ENCODE measurements at places on chromosomes 16 and 17.

GRCh38 chr16:27311448-27311830 is 2.3 kb upstream of the IL4R start:
- no peak for DNase-seq

GRCh38 chr17:32519228-32520103 is 32.7 kb downstream of the CDK5R1 start:
- peak; percentile 16 for DNase-seq

DNA sequence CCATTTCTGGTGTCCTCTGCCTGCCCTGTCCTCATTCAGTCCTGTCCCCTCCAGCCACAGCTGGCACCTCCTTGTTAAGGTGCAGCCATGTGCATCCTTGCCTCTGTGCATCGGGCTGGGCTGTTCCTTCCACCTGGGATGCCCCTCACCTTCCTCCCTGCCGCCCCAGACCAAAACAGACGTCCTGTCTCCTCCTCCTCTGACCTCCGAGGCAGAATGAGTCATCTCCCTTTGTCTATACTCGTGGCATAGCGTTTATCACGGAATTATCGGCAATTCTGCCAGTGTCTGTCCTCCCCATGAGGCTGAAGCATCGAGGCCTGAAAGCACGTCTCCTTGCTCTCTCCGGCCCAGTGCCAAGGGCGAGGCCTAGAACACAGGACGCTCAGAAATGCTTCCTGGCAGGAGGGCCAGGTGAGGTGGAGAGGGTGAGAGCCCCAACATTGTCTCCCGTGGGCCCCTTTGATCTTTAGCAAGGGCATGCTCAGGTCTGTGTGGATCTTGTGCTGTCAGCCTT is 4.6 kb downstream of the RAI1 start:
- DNase-seq: peak; percentile 32

DNA sequence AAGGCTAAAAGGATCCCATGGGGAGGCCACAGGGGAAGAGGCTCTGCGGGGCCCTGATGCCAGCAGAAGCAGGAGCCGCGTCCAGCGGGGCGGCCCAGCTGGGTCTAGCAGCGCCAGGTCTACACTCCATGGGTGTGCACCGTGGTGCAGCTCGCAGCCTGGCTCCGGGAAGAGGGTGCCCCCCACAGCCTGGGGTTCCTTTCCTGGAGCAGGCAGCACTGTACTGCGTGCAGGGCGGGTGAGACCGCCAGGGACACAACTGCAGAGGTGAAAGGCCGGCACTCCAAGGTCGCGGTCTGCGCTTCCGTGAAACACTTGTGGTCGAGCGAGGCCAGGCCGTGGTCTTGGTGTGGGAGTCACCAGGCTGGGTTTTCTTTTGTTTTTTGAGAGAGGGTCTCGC is 6.5 kb upstream of the CCDC154 start:
- no peak for DNase-seq

DNA sequence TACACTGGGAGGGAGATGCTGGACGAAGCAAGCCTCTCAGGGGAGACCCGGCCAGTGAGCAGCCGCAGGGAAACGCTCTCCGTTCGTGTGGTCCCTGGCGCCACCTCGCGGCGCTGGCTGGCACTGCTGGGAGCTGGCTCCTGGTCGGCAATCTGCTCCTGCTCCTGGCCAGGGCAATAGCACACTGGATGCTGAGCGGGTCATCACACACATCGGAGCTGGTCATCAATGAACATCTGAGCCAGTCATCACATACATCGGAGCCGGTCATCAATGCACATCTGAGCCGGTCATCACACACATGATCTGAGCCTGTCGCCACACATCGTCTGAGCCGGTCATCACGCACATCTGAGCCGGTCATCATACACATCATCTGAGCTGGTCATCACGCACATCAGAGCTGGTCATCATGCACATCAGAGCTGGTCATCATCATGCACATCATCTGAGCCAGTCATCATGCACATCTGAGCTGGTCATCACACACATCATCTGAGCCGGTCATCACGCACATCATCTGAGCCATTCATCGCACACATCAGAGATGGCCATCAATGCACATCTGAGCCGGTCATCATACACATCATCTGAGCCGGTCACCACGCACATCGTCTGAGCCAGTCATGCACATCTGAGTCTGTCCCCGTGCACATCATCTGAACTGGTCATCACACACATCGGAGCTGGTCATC is 217.3 kb downstream of the RBFOX3 start:
- peak; percentile 51 for DNase-seq

DNA sequence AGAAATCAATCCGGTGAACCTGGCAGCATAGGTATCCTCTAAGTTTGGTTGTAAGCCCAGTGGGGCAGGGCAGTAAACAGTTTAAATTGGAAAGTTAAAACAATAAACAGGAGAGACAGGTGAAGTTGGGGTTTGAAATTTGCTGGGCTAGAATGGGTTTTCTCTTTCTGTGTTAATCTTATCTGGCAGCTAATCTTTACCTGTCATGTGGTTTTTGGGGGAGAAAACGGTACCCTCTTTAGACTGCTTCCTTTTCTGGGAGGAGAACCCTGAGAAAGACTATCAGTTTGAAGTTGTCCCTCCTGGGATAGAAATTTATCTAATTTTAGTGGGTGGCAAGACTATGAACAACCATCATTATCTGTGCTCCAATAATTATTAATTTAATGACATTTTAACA is 24.0 kb downstream of the CDH13 start:
- DNase-seq: no peak

- no peak for DNase-seq
Observed at GRCh38 chr17:1979182-1979985, 45.8 kb downstream of the RTN4RL1 start.

DNA sequence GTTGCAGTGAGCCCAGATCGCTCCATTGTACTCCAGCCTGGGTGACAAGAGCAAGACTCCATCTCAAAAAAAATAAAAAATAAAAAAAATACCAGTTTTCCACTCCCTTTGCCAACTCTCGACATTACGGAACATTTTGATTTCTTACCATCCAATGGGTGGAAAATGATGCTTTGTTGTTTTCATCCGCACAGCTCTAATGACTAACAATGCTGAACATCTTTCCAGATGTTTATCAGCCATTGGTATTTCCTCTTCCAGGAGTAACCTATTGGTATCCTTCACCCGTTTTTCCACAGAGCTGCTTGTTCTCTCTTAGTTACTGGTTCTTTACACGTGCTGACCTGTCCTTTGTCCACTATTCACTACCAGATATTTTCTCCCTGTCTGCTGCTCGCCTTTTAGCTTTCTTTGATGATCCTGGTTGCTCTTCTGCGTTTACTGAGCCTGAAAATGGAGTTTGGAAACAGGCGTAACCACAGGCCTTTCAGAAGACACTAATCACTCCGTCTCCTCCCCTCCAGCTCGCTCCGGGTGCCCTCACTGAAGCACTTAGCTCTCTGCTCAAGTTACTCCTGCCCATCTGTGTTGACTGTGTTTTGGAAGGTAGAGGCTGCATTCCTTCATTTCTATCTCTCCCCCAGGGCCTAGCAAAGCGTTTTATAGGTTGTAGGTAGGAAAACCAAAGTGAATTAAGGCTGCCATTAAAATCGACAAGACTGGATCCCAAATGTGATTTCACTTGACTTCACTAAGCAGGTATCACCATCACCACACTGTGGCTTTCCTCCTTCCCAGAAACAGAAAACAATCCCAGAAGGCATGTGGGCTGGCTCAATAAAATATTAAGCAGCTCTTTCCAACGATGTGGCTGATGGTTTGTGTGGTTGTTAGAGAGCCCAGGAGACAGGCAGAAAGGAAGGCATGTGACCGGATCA is 8.9 kb downstream of the SHPK start:
- DNase-seq: no peak

- DNase-seq: no peak
Observed at GRCh38 chr16:67441907-67442306, 11.0 kb downstream of the HSD11B2 start.

DNA sequence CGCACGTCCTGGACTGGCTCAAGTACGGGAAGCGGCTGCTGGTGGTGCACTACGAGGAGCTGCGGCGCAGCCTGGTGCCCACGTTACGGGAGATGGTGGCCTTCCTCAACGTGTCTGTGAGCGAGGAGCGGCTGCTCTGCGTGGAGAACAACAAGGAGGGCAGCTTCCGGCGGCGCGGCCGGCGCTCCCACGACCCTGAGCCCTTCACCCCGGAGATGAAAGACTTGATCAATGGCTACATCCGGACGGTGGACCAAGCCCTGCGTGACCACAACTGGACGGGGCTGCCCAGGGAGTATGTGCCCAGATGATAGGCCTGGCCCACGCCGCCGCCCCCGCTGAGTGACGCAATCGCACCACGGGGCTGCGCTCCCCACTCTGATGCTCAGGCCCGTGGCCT is 50.2 kb downstream of the WSCD1 start:
- no peak for DNase-seq

DNA sequence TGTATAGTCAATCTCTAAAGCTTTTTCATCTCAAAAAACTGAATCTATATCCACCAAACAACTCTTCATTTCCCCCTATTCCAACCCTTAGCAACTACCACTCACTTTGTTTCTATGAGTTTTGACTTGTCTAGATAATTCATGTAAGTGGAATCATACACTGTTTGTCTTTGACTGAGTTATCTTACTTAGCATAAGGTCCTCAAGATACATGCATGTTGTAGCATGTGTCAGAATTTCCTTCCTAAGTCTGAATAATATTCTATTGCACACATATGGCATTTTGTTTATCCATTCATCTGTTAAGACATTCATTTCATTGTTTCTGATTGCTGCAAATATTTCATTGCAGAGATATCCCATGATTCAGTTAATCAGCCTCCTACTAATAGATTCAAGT is 72.2 kb downstream of the SSH2 start:
- DNase-seq: no peak

- DNase-seq: no peak
Observed at GRCh38 chr17:49557312-49558024, 18.2 kb upstream of the NXPH3 start.

GRCh38 chr17:44113868-44114840 is 9.3 kb downstream of the HDAC5 start:
- DNase-seq: no peak

- DNase-seq: no peak
Observed at GRCh38 chr17:64282753-64283080, 19.7 kb upstream of the TEX2 start.

- peak; percentile 2 for DNase-seq
Observed at GRCh38 chr17:35934760-35935159, 4.2 kb upstream of the RDM1 start.

GRCh38 chr17:62657145-62657665 is 29.7 kb downstream of the MRC2 start:
- DNase-seq: no peak

- no peak for DNase-seq
Observed at GRCh38 chr17:75637551-75637950, 4.3 kb downstream of the SMIM5 start.

DNA sequence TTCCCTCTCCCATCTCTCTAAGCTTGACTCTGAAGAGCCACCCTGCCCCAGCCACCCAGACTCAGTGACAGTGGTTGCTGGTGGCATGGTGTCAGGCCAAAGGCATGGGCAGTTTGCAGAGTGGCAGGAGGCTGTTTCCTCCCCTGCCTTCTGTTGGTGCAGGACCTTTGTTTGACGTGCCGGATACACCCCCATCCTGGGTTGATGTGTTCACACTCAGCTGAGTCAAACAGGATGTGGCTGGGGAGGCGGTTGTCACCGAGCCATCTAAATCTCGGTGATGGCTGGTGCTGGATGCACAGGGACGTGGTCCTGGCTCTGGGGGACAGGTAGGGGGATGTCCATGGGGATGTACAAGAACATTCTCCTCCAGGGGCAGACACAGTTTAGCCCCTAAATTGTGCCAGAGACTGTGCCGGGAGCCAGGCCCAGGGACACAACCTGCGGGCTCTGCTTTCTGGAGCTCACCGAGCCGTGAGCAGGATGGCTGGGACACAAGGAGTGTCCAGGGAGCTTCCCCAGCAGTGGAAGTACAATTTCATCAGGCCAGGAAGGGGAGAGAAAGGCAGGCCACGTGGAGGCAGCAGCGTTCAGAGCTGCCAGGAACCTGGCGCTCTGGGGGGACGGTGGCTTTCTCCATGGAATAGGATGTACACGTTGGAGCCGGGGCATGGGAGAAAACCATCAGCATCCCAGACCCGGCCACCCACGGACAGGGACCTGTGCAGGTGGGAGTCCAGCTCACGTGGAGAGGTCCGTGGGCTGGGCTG is 264.2 kb downstream of the SEC14L1 start:
- no peak for DNase-seq

GRCh38 chr17:46876353-46876887 is 25.0 kb downstream of the WNT9B start:
- no peak for DNase-seq

DNA sequence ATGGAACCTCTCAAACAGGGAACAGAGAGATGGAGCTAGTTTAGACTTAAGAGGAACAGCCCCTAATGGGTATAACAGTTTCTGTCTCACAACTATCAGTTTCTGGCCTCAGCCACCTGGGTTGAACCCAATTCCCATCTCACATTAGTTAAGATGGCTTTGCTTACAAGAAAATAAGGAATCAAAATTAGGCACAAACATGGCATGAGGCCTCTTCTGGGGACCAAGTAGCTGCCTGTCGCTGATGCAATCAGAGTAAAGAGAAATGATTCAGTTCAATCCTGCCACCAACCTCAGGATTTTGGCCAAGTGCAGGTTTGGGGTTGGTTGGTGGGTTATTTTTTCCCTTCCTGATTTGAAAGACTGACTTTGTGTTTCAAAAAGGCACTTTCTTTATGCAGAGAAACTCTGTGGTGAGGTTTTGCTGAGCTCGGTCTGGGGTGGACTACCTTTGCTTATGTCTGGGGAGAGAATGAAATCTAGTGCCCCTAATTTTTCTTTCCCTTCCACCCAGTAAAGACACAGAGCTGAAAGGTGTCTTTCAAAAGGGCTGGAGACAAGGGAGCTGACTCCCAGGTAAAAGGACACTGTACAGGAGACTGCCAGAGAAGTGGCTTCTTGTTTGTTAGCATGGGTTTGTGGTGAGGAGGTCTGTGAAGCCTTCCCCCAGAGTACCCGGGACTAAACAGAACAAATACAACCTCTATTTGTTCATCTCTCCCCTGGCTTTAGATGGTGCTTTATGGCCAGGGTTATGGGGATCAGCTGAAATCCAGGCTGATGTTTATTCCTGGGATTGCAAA is 44.8 kb upstream of the NFAT5 start:
- DNase-seq: no peak

- DNase-seq: no peak
Observed at GRCh38 chr16:57704011-57704904, 9.7 kb downstream of the DRC7 start.

GRCh38 chr17:53176629-53177028 is 646.1 kb upstream of the KIF2B start:
- no peak for DNase-seq
